Hematopoietic multipotent progenitor cell (in vitro differentiated cells): ENCODE measurements at places on chromosomes 2 and 18. TPM values are rescaled to one million over a fixed set of nuclear protein-coding genes. Genes with fewer than 3 reads are reported as not detected.

TGIF1 gene
- total RNA-seq: 56.0 TPM

DYNC1I2 gene
- total RNA-seq: 42.8 TPM

ABCB6 gene
- total RNA-seq: 11.3 TPM

HOXD10 gene
- total RNA-seq: not detected

HMSD gene
- total RNA-seq: not detected

MRPL53 gene
- total RNA-seq: 36.4 TPM

SPP2 gene
- not detected for total RNA-seq

MAL gene
- total RNA-seq: 0.54 TPM

GNAL gene
- 0.27 TPM for total RNA-seq

PID1 gene
- not detected for total RNA-seq

GYPC gene
- total RNA-seq: 468 TPM

CHRNG gene
- total RNA-seq: not detected
